ENCODE measurements at places on chromosomes 7 and 10.

DNA sequence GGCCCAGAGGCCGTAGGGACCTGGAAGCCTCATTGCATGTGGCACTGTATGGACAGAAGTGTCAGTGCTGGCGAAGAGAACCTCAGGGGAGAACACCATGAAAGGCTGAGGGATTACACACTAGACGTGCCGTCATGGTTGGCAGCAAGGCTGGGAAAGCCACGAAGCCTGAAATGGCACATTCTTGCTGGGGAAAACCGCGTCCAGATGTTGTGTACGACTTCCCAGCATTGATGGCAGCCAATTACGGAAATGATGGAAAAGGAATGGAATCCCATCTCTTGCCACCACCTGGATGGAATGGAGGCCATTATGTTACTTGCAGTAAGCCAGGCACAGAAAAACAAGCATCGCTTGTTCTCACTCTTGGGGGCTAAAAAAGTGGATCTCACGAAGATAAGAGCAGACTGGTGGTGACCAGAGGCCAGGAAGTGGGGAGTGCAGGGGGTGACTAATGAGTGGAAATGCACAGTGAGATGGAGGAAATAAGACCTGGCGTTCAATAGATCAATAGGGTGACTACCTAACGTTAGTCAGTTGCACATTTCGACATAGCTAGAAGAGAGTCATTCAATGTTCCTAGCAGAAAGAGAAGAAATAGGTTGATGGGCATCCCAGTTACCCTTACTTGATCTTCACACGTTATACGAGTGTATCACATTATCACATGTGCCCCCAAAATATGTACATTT lies 14.6 kb upstream of the PWWP2B start:
- DNase-seq, result no peak

DNA sequence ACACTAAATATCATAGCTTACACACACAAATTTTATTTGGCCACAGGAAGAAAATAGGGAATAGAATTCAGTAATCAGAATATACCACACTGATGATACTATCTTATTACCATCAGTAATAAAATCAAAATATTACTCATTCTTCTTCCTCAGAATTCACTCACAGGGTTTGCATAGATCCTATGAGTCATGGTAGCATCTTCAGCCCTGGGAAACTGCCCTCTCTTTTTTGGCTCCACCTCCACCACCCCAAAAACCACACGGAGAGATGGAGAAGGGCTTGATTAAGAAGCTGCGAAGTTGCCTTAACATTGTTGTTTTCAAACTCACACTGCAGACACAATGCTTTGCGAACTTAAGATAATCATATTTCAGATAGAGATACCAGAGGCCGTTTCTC lies 154.1 kb upstream of the AHR start:
- peak; percentile 56 for DNase-seq

DNA sequence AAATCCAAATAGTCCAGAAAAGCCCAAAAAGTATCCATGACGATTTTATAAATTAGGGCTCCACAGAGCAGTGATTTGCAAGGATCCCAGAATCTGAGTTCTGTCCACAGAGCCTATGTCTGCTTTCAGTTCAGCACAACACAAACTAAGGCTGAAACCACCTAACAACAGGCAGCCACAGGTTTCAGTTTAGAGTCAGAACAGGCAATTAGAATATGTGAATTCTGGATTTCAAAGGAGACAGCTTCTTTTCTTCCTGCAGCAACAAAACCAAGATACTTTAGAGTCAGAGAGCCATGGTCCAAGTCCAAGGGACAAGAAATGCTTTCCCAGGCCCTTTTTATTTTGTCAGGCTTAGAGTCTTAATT lies 23.6 kb downstream of the IFIT3 start:
- no peak for DNase-seq

GRCh38 chr7:155466142-155466813 lies 8.3 kb downstream of the EN2 start:
- DNase-seq, result no peak

DNA sequence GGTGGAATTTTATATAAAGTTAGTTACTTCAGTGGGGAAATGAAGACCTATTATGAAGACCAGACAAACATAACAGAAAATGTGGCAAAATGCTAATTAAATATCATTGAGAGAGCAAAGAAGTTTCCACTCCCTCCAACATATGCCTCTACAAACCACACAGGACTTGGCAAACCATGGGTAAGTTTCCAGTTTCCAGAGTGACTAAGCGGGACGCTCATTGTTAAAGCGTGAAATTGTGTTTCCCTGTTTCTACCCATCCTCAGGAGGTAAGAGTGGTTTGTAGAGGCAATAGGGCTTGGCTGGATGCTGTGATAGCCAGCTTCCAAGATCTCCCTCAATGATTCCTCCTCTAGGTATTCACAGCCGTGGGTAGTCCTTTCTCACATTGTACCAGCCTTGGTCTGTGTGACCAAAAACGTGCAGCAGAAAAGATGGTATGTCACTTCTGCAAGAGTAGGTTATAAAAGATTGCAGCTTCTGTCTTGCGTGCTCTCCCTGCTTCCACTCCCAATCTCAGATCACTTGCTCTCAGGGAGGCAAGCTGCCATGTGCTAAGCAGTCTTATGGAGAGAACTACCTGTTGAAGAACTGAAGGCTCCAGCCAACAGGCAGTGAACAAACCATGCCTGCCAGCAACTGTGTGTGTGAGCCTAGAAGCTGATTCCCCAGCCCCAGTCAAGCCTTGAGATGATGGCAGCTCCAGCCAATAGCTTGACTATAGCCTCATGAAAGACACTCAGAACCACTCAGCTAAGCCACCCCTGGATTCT lies 35.7 kb downstream of the CBX3 start:
- DNase-seq, result no peak

DNA sequence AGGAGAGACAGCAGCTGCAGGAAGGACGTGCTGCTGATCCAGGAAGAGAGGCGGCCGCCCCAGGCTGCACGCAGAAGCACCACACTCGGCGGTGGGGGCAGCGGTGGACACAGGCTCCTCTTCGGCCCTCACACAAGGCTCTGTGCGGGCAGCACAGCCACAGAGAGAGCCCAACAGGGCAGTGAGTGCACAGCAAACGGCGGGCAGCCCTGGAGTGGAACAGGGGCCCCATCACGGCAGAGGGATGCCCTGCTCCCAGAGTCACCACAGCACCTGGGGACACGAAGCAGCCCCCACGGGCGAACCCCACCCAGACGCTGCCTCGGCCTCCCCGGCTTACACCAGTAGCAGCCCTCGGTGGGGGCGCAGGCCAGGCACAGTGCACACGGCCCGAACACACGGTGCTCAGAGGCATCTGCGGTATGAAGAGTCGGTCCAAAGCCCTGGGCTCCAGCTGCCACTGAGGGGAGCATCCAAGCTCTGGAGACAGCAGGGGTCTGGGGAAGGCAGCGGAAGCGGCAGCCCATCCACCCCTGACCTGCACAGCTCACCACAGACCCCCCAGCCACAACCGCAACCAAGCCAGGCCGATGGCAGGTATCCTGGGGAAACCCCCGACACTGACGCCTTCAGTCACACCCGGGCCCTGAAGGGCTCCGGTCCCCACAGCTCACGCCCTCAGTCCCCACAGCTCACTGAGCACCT lies 16.8 kb downstream of the NUDT1 start:
- peak; percentile 50 for DNase-seq

DNA sequence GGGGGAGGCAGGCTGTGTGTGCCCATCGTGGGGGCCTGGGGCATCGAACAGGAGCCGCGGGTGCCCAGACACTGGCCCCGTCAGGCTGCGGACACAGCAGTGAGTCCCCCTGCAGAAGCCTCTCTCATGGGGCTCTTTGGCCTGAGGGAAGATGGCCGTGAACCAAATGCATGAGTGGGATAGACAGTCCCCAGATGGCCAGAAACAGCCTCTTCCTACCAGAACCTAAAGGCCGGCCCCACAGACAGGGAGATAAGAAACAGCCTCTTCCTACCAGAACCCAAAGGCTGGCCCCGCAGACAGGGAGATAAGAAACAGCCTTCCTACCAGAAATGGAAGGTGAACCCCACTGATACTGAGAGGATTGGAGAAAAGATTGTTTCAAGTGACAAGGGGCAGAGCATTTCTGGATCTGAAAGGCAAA lies 16.6 kb downstream of the IDI2 start:
- DNase-seq, result no peak

Measured in CD4-positive, alpha-beta T cell treated with Interleukin-1 beta for 1 hour (primary cell).